Suppressor macrophage treated with lipopolysaccharide for 1 hour (primary cell): ENCODE measurements at places on chromosomes 2 and 18.

GRCh38 chr2:196955036-196955435, 28.5 kb upstream of the PGAP1 start:
- no peak for DNase-seq

DNA sequence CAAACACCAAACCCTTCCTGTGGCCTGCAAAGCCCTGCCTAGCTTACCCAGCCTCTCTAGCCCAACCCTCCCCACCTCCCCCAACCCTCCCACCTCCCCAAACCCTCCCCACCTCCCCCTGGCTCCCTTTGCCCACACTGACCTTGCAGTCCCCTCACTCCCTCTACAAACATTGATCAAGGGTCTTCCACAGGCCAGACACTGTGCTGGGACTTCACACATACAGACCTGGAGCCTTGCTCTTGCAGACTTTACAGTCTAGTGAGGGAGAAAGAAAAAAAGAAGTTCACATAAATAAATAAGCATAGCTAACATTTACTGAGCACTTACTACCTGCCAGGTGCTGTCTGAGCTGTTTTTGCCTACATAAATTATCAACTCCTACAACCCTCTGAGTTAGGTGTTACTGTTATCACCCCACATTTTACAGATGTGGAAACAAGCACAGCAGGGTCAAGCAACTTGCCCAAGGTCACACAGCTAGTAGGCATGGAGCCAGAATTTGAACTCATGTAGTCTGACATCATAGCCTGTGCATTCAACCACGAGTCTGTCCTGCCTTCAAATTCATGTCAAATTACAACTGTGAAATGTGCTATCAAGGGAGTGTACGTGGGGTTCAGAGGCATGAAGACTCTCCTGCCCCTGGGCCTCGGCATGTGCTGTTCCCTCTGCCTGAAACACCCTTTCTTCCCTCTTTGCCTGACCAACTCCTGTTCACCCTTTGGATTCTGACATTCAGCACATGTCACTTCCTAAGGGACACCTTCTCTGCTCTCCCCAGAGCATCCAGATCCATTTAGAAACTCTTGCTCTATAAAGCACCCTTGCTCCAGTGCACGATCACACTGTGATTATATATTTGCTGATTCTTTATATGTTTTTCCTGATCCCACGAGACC, 209.9 kb downstream of the TNS1 start:
- no peak for DNase-seq

GRCh38 chr2:197300139-197300538, 10.4 kb downstream of the ANKRD44 start:
- DNase-seq, result no peak

GRCh38 chr2:21489080-21489479, 365.3 kb downstream of the TDRD15 start:
- DNase-seq, result no peak

GRCh38 chr2:64696636-64697035, 42.9 kb upstream of the SERTAD2 start:
- DNase-seq, result no peak
